ENCODE measurements at places on chromosomes 16 and 17. TPM values are rescaled to one million over a fixed set of nuclear protein-coding genes. Genes with fewer than 3 reads are reported as not detected.

- DNase-seq, result no peak
Measured at GRCh38 chr17:48110761-48111160, 3.2 kb downstream of the SNX11 start.

CIBAR2 gene
- 0.24 TPM for polyA plus RNA-seq

SCIMP gene
- polyA plus RNA-seq, result 1.1 TPM

LRRC37B gene
- 21.7 TPM for polyA plus RNA-seq

DHX40 gene
- 88.4 TPM for polyA plus RNA-seq

Data from renal cortex interstitium (tissue), 15 donors.